Colonic mucosa (tissue), 4 donors: ENCODE measurements at places on chromosomes 5 and 9. TPM values are rescaled to one million over a fixed set of nuclear protein-coding genes. Genes with fewer than 3 reads are reported as not detected.

SLC4A9 gene
- 0.42 TPM for total RNA-seq

AQP7 gene
- 12.5 TPM for total RNA-seq

NUTM2G gene
- not detected for total RNA-seq

FGD3 gene
- 2.3 TPM for total RNA-seq

DNA sequence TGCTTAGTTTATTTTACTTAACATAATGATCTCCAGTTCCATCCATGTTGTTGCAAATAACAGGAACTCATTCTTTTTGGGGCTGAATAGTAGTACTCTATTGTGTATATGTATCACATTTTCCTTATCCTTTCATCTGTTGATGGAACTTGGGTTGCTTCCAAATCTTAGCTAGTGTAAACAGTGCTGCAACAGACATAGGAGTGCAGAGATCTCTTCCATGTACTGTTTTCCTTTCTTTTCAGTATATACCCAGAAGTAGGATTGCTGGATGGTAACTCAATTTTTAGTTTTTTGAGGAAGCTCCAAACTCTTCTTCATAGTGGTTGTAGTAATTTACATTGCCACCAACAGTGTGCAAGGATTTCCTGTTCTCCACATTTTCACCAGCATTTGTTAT, 138.8 kb upstream of the POC5 start:
- DNase-seq = no peak

DNA sequence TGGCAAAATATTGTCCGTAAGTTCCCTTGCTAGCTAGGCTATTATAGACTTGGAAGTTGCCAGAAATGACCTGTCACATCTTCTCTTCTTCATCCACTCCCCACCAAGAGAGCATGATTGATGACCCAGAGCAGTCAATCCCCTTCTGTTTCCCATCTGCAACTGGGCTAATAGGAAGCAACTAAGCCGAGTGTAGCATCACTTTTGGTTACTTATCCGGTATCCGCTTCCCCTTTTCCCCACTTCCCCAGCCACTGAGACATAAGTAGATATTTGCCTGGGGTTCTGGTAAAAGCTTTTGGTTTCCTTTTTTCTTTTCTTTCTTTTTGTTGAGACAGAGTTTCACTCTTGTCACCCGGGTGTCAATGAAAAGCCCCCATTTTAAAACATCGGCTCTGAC, 29.4 kb upstream of the LIFR start:
- DNase-seq = no peak

- DNase-seq = no peak
These were observed 592.4 kb upstream of the DAB2 start for GRCh38 chr5:40017135-40017534.

- no peak for DNase-seq
These were observed 10.6 kb downstream of the EGFL7 start for GRCh38 chr9:136673088-136673974.

DNA sequence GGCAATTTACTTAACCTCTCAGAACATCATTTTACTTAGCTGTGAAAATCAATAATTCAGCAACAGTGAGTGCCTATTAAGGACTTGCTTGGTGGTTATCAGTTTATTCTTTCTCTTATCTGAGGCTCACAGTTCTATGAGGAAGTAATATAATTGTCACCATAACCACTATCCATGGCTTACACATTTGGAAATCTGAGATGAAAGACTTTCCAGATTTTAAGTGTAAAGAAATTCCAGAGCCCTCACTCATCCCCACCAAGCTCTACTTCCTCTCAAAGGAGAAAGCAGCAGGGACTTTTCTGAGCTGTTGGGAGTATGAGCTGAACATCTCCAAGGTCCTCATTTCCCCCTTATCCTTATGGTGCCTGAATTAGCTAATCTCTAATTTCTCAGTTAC, 321.5 kb downstream of the FBXL7 start:
- DNase-seq = no peak

GRCh38 chr5:37120270-37120669, 128.9 kb downstream of the CPLANE1 start:
- no peak for DNase-seq

DNA sequence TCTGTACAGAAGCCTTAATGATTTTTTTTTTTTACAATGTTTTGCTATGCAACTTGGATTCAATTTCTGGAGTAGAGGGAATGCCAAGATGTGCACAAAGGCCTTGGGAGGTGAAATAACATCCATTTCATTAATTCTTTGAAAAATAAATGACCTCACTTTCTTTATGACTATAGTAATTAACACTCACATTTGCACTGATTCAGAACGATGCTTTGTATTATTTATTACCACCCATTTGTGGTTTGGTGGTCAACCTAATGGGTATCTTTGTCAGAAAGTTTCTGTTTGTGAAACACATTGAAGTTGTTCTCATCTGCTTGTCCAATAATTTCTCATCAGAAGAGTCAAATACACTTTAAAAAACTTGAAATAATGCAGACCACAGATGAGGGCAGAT, 169.3 kb downstream of the NTRK2 start:
- no peak for DNase-seq
